ENCODE measurements at places on chromosomes 2 and 18.
A peak's percentile ranks its signal among the peaks of the same experiment; 100 is the strongest.

DNA sequence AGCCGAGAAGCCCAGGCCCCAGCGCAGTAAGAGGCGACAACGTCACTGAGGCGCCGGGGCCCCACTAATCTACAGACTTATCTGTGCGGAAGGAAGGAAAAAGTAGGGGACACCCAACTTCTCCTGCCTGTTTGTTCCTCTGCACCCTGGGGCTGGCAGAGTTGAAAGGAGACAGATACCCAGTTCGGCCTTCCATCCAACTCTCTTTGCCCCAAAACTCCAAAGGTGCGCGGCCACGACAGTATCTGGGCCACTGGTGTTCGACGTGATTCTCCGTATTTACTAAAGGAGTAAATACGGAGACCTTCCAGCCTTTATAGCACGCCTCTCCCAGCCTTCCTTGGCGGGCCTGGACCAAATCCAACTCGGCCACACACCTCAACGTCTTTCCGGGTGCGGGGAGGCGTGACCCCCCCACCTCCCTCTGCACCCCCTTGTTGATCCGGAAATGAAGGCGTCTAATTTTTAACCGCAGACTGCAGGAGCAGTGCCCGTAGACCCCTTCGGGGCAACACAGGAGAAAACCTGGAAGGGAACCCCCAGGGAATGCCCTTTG, 1.6 kb downstream of the SMAD7 start:
- peak; percentile 66 for DNase-seq

GRCh38 chr18:52903857-52904256, 563.9 kb downstream of the DCC start:
- no peak for DNase-seq

DNA sequence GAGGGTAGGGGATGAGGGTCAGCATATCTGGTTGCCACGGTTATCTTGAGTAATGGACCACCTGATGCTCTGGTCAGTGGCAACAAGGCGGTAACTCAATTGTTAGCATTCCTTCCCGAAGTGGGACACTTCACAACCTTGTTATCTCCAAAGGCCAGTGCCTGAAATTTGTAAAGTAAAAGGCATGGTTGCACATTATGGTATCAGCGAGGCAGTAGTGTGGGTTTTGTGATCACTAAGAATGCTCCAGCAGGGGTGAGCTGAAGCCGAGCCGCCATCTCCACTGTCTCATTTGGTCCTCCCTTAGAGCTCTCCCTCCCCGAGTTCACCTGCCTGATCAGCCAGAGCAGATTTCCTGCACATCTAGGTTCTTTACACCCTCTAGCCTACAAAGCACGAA, 50.5 kb upstream of the LGALSL start:
- no peak for DNase-seq

DNA sequence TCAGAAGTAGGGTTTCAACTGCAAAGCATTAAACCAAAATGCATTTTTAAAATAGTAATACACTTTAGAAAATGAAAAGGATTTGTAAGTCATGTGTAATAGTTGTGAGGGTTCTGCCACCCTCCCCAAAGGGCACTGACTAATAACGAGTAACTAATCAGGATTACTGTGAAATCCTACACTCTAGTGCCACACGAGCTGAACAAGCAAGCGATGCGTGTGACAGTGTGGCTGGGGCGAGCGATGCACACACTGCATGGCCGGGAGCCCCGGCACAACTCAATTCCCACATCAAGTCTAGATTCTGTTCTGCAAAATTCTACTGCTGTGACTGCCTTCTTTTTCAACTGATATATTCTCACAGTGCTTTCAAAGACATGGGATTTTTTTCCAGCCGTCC, 156.4 kb downstream of the SEPTIN10 start:
- DNase-seq: no peak

DNA sequence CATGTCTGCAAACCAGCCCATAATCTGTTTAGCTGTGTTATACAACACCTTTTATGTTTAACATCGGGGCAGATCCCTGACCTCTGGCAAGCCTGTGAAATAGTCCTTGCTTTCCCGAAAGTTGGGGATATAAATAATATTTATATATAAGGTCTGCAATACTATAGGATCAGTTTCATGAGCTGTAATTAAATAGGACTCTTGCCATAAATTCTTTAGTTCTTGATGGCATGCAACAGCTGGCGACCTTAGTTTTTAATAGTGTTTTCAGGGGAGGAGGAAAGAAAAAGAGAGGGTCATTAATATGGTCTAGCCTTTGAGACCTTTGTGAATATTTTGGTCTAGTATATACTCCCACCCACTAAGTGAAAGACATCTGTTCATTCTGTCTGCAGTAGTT, 166.5 kb downstream of the MTX2 start:
- no peak for DNase-seq

- DNase-seq: no peak
Measured at GRCh38 chr2:98511981-98512380, 67.3 kb downstream of the INPP4A start.

- no peak for DNase-seq
Measured at GRCh38 chr2:205776720-205777119, 94.4 kb downstream of the NRP2 start.
